Activated T-helper 1 cell treated with Interleukin-2 at 50 U/mL for 16 hours (primary cell): ENCODE measurements at places on chromosomes 7 and 10.

DNA sequence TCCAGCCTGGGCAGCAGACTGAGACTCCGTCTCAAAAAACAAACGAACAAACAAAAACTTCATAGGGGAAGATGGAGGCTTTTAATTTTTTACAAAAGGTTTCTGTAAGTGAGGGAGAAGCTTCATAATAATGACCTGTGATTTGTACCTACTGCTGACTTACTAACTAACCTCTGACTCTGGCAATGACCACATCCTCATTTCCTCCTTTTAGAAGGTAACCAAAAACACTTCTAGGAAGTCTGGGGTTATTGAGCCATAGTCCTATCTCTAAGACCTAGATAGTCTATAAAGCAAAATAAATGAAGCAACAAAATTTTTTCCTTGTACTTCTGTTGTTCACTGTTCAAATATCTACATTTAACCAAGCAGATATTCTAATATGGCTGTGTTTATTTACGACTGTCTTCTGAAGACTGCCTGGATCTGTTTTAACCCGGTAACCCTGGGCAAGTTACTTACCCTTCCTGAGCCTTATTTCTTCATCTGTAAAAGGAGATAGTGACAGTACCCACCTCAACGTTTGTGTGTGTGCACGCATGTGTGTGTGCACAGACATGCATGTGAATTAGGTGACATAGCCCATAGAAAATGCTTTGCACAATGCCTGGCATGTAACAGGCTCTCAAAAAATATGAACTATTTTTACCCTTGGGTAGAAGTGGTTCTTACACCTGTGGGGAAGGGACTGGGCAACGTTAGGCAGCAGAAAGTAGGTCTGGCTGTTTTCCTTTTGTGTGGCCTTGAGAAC, 30.8 kb upstream of the SMNDC1 start:
- no peak for DNase-seq

DNA sequence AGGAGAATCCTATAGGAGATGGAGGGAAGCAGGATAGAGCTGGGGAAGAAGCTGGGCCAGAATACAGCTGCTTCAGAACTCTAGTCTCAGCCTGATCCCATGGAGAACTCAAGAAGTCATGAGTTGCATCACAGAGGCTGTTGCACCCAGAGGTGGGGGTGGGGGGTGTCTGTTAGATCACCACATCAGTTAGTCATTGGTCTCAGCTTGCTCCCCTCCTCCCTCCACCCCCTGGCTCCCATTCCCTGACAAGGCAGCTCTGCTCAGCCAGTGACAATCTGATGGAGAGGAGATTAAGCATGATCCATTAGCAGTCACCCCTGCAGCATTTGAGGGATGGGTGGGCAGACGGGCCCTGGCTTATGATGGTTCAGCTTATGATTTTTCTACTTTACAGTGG, 58.4 kb upstream of the FGL2 start:
- DNase-seq: no peak

- no peak for DNase-seq
Measured at GRCh38 chr7:1130021-1130990, 29.7 kb downstream of the ZFAND2A start.

DNA sequence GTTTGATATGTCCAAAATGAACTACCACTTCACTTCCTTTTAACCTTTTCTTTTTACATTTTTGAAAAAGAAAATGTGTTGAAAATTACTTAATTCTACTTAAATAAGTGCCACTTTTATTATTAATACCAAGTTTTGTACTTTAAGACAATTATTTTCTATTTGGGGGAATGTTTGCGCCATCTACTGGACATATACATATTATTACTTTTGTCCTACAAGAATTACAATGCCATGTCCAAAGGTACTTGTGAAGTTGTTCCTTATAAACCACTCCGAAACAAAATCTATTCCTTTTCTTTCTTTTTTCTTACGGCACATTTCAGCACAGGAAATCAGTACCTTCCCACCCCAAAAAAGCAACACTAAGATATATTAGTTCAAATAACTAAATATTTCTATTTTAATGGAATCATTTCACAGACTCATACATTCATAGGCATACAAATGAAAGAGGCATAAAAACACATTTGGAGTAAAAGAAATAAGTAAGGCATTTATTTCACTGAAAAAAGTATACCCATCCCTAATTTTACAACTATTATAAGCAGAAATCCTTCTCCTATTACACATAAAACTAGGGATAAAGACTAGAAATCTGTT, 169.9 kb downstream of the RNF133 start:
- no peak for DNase-seq

GRCh38 chr10:11057994-11058393, 40.3 kb downstream of the CELF2 start:
- DNase-seq: no peak

- no peak for DNase-seq
Measured at GRCh38 chr7:5479941-5480517, 56.4 kb upstream of the TNRC18 start.

DNA sequence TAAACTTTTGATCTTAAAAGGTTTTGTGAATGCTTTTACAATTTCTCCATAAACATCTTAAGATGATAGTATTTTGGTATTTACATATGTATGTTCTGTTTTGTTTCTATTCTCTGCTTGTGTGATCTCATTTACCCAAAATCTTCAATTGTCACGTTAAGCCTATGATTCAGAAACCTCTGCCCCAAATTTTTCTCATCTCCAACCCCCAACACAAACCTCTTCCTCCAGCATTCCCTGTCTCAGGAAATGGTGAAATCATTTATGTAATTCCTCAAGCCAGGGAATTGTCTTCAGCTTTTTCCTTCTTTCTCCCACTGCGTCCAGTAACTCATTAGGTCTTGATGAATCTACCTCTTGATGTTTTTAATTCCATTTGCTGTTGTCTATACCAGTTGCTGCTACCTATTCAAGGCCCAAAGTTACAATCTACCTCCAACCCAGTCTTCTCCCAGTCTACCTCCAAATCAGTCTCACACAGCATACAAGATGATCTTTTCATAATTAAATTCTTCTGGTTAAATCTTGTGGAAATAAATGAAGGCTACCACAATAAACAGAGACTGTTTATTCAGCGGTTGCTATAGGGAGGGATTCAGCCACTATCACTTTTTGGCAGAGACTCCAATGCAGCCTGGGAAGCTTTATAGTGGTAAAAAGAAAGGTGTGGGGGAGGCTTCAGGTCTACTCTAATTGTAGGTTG, 5.8 kb downstream of the CFAP69 start:
- no peak for DNase-seq

- no peak for DNase-seq
Measured at GRCh38 chr7:7639847-7640220, 718 bp upstream of the UMAD1 start.

DNA sequence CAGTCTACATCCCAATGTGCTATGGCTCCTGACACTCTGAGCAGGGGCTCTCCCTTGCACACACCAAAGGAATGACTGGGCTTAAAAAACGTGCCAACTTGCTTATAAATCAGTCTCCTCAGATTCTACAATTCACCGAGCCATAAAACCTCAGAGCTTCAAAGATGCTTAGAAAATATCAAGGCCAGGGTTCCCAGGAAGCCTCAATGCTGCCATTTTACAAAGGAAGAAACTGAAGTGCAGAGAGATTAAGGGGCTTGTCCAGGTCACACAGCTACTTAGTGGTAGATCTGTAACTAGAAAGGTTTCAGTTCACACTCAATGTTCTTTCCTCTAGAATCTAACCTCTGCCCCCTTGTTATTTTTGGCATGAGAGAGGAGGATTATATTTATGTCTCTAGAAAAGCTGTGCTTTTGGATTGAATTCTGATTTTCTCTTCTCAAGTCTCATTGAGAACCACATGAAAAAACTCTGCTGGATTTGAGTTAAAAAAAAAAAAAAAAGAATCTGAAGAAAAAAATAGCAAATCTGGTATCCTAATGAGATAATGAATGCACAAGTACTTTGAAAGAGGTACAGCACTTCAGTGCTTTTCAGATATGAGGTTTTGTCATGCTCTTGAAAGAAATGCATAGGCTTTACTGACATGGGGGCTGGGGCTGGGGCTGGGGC, 22.3 kb upstream of the TSPAN33 start:
- no peak for DNase-seq

GRCh38 chr10:127368101-127368500, 171.7 kb upstream of the INSYN2A start:
- DNase-seq: no peak

GRCh38 chr10:15760681-15761080, 41.0 kb upstream of the ITGA8 start:
- DNase-seq: no peak

GRCh38 chr10:43868952-43869351, 220.3 kb upstream of the ZNF32 start:
- no peak for DNase-seq

- DNase-seq: no peak
Measured at GRCh38 chr10:35854661-35855060, 212.6 kb upstream of the FZD8 start.

- DNase-seq: no peak
Measured at GRCh38 chr7:137996386-137996851, 5.5 kb downstream of the CREB3L2 start.

- no peak for DNase-seq
Measured at GRCh38 chr7:94666879-94667587, 11.1 kb upstream of the SGCE start.

DNA sequence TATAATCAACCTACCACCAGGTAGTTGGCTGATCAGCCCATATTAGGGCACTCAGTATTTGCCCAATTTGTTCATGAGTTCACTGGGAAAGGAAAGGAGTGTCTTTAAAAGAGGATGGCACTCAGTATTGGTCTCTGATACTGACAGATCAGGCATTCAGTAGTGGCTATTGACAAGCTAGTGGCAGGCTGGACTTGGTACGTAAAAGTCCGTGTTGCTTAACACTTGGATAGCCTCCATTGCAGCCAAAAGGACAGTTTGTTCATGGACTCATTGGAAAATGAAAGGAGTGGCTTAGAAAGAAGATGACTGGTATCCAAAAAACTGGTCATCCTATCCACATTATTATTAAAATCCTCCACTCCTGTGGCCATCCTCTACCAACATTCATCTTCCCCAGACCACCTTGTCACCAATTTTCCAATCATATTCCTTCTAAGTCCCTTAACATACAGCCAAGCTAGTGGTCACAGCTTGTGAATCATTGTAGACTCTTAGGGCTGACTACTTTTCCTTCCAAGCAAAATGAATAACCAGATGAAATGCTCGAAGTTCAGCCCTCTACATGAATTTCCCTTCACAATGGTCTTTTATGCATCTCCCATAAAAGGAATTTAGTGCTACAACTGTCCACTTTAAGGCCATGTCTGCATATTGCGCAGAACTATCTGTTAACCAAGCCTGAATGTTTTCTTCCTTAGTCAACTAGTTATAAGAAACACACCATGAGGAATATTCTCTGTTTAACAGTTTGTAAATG, 78.6 kb upstream of the MAGI2 start:
- DNase-seq: no peak

GRCh38 chr7:142196066-142196840, 61.6 kb downstream of the PRSS58 start:
- DNase-seq: no peak

DNA sequence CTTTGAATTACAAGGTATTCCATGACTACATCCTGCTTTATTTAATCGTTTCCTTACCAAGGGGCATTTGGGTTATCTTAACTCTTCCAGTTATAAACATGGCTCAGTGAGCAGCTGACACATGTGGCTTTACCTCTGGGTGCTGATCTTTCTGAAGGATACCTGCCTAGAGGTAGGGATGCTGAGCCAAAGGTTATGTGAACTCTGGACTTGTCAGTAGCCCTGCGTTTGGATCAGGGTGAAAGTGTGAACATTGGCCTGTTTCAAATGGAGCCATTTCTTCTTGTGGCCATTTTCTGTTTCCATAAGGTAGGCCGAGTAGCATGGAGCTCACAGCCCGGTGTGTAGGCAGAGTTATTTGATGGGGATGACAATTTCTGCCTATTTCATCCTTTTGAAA, 29.2 kb downstream of the SNX10 start:
- no peak for DNase-seq

- no peak for DNase-seq
Measured at GRCh38 chr10:31864834-31865518, 63.7 kb downstream of the ARHGAP12 start.

DNA sequence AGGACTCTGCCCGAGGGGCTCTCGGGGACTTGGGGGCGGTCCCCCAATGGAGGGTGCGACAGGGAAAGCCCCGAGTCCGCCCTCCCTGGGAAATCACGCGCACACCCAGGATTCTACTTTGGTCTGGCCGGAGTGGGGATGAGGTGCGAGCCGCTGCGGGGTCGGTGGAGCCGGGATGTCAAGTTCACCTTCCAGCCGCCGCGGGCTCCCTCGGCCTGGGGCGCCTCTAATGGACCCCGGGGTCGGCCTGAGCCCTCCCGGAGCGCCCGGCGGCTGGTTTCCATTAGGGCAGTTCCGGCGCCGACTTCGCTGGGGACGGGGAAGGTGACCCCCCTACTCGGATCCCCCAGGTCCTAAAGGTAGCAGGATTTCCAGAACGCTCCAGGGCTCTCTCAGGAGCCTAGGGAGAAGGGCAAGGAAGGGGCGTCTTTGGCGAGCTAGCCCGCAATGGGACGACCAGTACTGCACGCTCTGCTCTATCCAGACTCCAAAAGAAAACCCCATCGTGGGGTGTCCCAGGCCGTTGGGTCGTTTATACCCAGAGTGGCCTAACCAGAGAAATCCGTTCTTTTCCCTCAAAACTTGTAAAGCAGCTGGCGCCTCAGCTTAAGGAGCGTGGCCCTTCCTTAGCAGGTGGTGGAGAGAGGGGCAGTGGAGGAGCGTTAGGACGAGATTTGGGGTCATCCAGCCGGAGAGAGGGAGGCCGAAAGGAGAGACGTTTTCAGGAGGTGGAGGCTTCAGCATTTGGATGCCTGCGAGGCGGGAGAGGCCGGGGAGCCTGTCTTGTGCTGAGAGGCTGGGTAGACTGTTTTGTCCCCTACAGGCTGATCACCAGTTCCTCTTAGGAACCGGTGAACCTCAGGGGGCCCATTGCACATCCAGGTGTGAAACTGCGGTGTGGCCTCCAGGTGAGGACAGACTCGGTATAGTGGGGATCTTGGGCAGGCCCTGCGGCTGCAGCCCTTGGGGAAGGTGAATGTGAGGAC, 860 bp upstream of the WDR86 start:
- DNase-seq: no peak

- no peak for DNase-seq
Measured at GRCh38 chr10:114553436-114553835, 104.6 kb downstream of the ABLIM1 start.

- no peak for DNase-seq
Measured at GRCh38 chr7:151198945-151199848, 11.1 kb downstream of the H2BK1 start.

DNA sequence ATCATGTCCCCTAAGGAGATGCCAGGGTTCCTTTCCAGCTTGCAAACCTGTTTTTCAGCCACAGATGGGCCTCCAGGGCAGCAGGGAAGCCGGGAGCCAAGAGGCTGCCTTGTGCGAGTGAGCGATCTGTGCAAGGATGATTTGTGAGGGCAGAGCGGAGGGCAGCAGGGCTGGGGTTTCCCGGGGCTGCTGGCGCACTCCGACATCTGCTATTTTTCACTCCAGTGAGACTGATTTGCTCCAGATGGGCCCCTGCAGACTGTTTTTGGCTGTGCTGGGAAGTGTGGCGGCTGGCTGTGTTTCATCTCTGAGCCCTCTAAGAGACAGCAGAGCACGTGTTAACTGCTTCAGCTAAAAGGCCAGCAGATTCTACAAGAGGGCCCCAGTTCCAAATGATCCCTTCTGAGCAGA, 466.2 kb downstream of the TYW1 start:
- no peak for DNase-seq

GRCh38 chr7:104809906-104810305, 204.1 kb upstream of the KMT2E start:
- DNase-seq: no peak
